HFF-Myc (cell line): ENCODE measurements at places on chromosomes 4 and X.

GRCh38 chrX:120751683-120752082 lies 121.8 kb upstream of the C1GALT1C1 start:
- no peak for DNase-seq

DNA sequence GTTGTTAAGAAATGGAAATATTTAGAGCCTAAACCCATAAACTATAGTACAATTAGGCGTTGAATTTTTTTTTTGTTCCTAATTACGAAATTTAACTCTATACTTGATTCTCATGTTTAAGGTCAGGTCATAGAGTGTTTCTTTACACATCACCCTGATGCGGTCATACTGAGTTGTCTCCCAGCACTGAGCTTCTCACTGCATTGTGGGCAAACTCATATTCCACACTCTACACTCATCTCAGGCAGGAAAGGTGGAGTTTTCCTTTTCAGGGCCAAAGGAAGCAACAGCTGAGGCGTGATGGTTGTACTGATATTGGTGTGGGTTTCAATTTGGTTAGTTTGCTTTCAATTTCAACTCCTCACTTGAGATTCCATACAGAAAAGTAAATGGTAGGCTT lies 75.4 kb downstream of the FAT4 start:
- no peak for DNase-seq

GRCh38 chr4:87100168-87100567 lies 120.2 kb downstream of the KLHL8 start:
- DNase-seq: no peak

DNA sequence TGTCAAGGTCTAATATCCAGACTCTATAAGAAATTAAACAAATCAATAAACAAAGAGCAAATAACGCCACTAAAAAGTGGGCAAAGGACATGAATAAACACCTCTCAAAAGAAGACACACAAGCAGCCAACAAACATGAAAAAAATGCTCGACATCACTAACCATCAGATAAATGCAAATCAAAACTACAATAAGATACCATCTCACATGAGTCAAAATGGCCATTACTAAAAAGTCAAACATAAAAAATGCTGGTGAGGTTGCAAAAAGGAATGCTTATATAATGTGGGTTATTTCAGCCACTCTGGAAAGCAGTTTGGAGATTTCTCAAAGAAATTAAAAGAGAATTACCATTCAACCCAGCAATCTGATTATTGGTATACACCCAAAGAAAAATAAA lies 481.1 kb downstream of the STPG2 start:
- no peak for DNase-seq

DNA sequence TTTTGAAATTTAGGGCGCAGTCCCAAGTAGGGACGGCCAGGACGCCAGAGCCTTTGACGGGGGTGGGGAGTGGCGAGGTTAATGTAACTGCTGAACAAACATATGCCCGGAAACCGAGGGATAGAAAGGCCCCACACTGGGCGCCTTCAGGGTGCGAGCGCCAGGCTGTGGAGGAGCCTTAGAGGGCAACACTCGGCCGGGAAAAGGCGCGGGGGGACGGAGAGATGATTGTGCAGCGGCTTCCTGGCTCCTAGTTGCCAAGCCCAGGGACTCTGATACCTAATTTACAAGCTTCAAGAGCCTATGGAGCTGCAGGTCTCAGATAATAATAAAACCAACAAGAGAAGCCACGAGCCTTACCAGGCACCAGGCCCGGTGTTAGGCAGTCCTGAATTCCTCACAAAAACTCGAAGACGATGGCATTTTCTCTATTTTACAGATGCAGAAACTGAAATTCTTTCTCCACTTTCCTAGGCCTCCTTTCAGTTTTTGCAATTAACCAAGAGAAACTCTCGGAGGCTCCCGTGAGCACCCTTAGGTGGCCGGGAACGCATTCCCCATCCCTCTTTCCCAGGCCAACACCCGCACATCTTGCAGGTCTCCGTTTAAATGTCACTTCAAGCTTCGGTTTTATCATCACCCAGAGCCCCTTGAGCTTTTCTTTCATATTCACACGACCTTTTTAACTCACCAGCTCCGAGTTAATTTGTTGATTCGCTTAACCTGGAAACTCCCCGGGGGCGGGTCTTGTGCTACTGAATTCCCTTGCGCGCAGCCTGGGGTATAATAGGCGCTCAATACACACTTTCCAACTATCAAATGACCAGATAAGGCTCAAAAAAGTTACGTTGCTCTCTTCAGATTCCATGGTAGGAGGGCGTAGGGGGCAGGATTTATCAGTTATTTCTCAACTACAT lies 6.4 kb upstream of the GSX2 start:
- DNase-seq: no peak

- DNase-seq: no peak
Measured at GRCh38 chrX:19842542-19842941, 44.9 kb downstream of the SH3KBP1 start.

DNA sequence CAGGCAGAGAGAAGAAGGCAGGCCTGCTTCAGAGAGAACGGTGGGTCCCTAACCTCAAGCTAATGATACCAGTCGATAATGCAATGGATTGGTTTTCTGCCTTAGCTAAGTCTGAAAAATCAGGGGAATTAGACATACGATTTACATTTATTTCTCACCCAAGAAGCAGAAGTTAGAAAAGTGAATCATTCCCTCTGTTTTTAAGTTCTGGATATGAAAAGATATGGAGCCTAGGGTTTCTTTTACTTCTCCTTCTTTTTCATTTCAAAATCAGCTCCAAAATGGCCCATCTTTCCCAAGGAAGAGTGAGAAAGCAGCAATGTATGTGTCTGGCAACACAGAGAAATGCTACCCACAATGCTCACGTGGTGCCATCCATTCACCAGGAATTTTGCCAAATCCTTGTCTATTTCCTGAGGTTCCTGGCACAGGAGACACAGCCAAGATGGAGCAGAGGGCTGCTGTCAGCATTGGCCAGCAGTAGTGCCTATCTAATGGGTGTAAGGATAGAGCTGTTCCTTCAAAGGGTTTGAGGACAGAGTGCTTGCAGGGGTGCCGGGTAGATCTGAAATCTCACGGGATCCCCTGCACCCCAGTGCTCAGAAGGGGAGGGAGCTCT lies 231.5 kb downstream of the MAML3 start:
- DNase-seq: no peak

DNA sequence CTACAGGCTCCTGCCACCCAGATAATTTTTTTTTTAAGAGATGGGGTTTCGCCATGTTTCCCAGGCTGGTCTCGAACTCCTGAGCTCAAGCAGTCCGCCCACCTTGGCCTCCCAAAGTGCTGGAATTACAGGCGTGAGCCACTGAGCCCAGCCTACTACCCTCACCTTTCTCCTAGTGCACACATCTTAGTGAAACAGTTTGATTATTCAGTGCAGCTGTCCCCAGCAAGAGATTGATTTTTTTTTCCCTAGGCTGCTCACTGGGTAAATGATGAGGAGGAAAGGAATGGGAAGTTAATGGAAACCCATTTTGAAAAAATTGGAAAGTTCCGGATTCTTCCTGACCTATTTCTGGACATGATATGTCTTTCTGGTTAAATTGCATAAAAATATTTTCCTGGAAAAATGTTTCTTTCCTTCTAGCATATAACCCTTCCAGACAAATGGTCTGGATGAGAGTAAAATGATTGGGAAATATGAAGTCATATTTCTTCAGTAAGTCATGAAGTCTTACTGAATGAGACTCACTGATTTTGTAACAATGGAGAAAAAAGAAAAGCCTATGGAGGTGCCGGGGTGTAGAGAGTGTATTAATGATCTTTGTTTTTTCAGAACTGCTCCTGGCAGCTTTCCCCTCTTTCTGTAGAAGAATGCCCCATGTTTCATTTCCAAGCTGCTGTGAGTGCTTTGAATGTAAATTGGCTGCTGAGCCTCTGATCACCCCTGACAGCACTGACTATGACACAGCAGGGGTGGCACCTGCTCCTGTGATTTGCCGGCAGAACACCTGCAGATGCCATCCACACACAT lies 19.5 kb upstream of the ZNF41 start:
- DNase-seq: no peak

- DNase-seq: no peak
Measured at GRCh38 chr4:25551605-25552004, 104.0 kb upstream of the SLC34A2 start.

DNA sequence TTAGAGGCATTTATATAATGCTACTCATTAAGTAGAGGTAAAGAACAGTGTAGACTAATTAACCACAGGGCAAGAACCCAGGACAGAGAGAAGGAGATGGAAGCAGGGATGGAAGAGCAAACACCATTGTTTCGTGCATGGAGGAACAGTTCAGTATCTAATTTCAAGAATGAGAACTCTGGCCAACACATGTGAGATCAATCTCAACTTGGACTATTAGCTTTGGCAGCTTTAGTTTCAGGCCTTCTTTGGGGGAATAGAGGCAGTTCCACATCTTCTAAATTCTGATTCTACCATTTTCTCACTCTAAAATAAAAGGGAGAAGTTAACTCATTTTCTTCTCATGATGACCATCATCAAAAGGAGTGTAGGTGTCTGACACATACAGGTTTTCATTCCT lies 207.0 kb downstream of the LDB2 start:
- DNase-seq: no peak

- no peak for DNase-seq
Measured at GRCh38 chrX:74371425-74372222, 49.7 kb upstream of the SLC16A2 start.

GRCh38 chr4:185717377-185717741 lies 94.6 kb downstream of the SORBS2 start:
- no peak for DNase-seq

DNA sequence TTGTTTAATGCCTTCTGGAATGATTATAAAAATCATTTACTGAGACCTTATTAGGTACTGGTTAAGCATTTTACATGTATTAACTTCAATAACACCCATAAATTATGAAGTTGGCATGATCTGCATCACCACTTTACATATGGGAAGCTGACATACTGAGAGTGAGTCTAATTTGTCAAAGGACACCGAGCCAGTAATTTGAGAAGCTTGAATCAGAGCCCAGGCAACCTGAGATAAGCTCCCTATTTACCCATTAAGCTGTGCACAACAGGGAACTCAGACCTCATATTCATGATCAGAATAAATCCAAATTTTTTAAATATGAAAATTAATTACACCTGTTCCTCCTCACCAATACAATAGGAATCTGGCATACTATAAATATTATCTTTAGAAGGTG lies 247.9 kb upstream of the EPHA5 start:
- no peak for DNase-seq

DNA sequence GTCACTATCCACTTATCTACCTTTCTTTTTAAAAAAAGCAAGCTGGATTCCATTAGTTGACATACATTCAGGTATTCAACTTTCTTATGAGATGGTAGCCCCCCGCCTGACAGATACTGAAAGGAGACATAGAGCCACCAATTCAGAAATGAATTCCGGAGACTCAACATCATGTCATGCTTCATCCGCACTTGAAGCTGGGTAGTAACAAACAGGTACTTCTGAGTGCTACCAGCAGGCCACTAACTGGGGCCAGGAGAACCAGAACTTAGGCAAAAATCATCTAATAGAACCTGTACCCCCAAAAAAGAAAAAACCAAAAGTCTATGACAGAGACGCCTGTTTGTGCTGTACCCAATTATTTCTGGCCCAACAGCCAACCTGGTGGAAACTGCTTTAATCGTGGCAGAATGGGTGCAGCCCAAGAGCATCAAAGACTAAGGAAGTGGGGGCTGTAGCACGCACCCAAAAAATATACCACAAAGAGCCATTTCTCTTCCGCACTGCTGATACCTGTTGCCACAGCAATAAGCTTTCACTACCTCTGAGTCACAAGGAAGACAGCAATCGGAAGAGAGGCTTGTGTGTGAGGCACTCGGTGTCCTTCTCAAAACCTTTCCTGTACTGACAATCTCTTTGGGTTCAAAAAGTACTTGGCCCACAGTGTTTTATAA lies 84.8 kb downstream of the AFAP1 start:
- DNase-seq: no peak

DNA sequence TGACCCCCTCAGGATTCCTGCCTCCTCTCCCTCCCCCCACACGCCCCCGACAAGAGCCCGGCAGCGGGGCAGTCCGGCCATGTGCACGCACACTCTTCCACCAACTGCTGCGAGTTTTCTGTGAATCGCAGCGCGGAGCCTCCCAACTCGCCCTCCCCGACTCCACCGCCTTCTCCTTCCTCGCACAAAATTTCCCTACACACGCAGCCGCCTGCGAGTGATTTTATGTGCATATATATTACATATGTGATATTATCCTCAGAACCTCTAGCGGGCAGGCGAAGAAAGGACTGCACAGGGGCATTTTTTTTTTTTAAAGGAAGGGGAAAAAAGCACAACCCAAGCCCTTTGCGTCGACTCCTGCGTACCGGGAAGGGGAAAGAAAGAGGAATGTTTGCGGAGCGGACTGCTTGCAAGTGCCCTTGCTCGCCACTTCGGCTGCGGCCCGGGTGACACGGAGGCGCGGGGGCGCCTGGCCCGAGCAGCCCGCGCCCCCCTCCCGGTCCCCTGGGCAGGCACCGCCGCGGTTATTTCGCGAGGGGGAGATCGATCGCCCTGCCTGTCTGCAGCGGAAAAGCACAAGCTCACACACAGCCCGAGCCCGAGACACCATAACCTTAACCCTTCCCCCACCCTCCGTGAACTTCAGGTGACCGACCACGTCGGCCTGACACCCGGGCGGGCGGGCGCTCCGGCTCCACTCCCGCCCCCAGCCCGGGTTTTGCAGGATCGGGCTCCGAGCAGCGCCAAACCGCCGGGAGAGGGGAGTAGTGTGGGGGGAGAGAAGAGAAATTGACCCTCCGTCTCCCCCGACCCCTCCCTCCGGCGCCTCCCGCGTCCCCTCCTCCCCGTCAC lies 2.3 kb downstream of the ZNF827 start:
- DNase-seq: no peak

DNA sequence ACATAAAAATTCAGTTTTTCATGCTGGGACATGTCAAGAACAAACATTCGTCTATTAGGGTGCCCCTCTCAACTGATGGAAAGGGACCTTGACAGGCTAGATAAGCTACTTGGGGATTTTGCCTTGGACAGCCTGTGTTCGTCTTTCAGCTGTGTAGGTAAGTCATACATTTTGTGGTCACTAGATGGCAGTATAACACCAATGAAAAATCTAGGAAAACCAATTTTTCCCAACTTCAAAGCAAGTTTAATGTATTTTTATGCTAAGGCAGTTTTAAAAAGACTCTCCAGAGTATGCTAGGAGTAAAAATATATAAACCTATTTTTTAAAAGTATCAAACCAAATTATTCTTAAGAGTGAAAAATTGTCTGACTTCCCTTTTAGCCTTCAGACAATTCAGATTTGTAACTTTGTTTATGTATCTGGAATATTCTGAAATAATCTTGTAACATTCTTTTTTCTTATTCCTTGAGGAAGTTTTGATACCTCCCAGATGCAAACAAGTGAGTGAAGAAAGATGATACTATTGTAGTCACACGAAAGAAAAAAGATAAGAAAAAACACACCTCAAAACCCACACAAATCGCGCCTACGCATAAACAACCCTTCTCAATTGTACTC lies 158.3 kb downstream of the CPE start:
- peak; percentile 17 for DNase-seq

- no peak for DNase-seq
Measured at GRCh38 chr4:119692001-119692400, 63.4 kb upstream of the PDE5A start.

- no peak for DNase-seq
Measured at GRCh38 chr4:119536572-119537528, 91.8 kb downstream of the PDE5A start.

- DNase-seq: no peak
Measured at GRCh38 chr4:147336252-147336651, 144.6 kb upstream of the EDNRA start.

GRCh38 chr4:145829629-145830395 lies 108.8 kb downstream of the ZNF827 start:
- no peak for DNase-seq
